A549 treated with ZK216348 at 1 μM for 4 hours (cell line): ENCODE measurements at places on chromosomes 5 and 9. TPM values are rescaled to one million over a fixed set of nuclear protein-coding genes. Genes with fewer than 3 reads are reported as not detected.

CDC23 gene
- 21.4 to 34.1 TPM (median 27.0 TPM) in 5 replicates for total RNA-seq

CCL27 gene
- 0.25 to 0.94 TPM (median 0.34 TPM) in 3 of 5 replicates, not detected in the others for total RNA-seq

SELENOP gene
- 0.14 to 0.61 TPM (median 0.40 TPM) in 3 of 5 replicates, not detected in the others for total RNA-seq

POU5F2 gene
- 0.04 TPM in 1 of 5 replicates, not detected in the others for total RNA-seq

PIP5KL1 gene
- total RNA-seq = 0.75 to 2.7 TPM (median 2.0 TPM) in 5 replicates

IFNB1 gene
- total RNA-seq = not detected in 5 replicates

NLN gene
- 50.0 to 83.1 TPM (median 69.1 TPM) in 5 replicates for total RNA-seq

SLC36A2 gene
- not detected in 5 replicates for total RNA-seq

STK32A gene
- total RNA-seq = 0.20 to 0.74 TPM (median 0.29 TPM) in 5 replicates

MEGF10 gene
- total RNA-seq = not detected in 5 replicates

TMEM174 gene
- not detected in 5 replicates for total RNA-seq

FBP2 gene
- total RNA-seq = 0.11 TPM in 1 of 5 replicates, not detected in the others

GABRA6 gene
- total RNA-seq = not detected in 5 replicates

PIK3R1 gene
- 5.0 to 9.7 TPM (median 6.4 TPM) in 5 replicates for total RNA-seq

IRGM gene
- 0.14 TPM in 1 of 5 replicates, not detected in the others for total RNA-seq

CDH10 gene
- total RNA-seq = 0.07 to 0.40 TPM (median 0.24 TPM) in 5 replicates

IL5 gene
- total RNA-seq = not detected in 5 replicates

ZNF454 gene
- total RNA-seq = not detected in 5 replicates

NKD2 gene
- 12.5 to 20.1 TPM (median 19.8 TPM) in 5 replicates for total RNA-seq

ZBTB26 gene
- 1.8 to 2.7 TPM (median 2.3 TPM) in 5 replicates for total RNA-seq

PRSS3 gene
- 9.4 to 14.7 TPM (median 12.5 TPM) in 5 replicates for total RNA-seq

RUSC2 gene
- 18.2 to 39.9 TPM (median 32.4 TPM) in 5 replicates for total RNA-seq

SLC36A3 gene
- not detected in 5 replicates for total RNA-seq

NCS1 gene
- 28.4 to 55.9 TPM (median 48.8 TPM) in 5 replicates for total RNA-seq

TLX3 gene
- total RNA-seq = not detected in 5 replicates

KCNN2 gene
- 0.06 to 0.19 TPM in 2 of 5 replicates, not detected in the others for total RNA-seq

FCN2 gene
- not detected in 5 replicates for total RNA-seq

GDNF gene
- not detected in 5 replicates for total RNA-seq

GRXCR2 gene
- not detected in 5 replicates for total RNA-seq

TOR2A gene
- 7.4 to 16.0 TPM (median 14.9 TPM) in 5 replicates for total RNA-seq

CNTFR gene
- total RNA-seq = 0.08 to 0.20 TPM (median 0.09 TPM) in 3 of 5 replicates, not detected in the others

IFNA21 gene
- not detected in 5 replicates for total RNA-seq

EGFL7 gene
- 29.7 to 58.6 TPM (median 53.0 TPM) in 5 replicates for total RNA-seq

FSTL4 gene
- 2.0 to 6.3 TPM (median 3.6 TPM) in 5 replicates for total RNA-seq

ADAMTSL2 gene
- not detected in 5 replicates for total RNA-seq

HRCT1 gene
- total RNA-seq = 0.18 to 0.61 TPM (median 0.26 TPM) in 4 of 5 replicates, not detected in the other

PCDHGB3 gene
- total RNA-seq = 0.12 to 0.29 TPM (median 0.27 TPM) in 5 replicates

RNF130 gene
- total RNA-seq = 36.9 to 45.0 TPM (median 42.5 TPM) in 5 replicates

PCDHAC1 gene
- total RNA-seq = 1.8 to 2.7 TPM (median 2.0 TPM) in 5 replicates
